ENCODE measurements at places on chromosomes 4 and X. TPM values are rescaled to one million over a fixed set of nuclear protein-coding genes. Genes with fewer than 3 reads are reported as not detected.
A peak's percentile ranks its signal among the peaks of the same experiment; 100 is the strongest.

The UBE2D3 gene
- total RNA-seq: 276 TPM

DNA sequence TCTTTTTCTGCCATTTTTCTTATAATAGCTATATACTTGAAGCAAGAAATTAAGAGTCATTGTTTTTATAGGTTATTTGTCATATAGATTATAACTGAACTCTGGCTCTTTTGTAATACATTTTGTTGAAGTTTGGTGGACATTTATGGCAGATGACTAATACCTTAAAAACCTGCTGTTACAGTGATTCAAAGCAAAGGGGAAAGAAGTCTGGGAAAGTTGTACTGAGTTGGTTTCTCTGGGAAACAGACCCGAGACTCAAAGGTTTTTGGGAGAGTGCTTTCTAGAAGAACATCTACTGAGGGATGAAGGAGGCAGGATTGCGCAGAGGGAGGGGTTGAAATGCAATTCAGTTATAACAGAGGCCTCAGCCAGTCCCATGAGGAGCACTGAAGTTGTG is 35.9 kb downstream of the NAP1L5 start:
- H3K4me3 ChIP-seq: no peak overlapping the region
- no peaks in the 10 kb centered on the region for H3K27me3 ChIP-seq
- no peaks in the 10 kb centered on the region for H3K36me3 ChIP-seq
- H3K27ac ChIP-seq: no peak overlapping the region
- DNase-seq: no peak
- no peaks in the 10 kb centered on the region for H3K4me1 ChIP-seq

The FAT1 gene
- total RNA-seq: 30.0 TPM

The GC gene
- total RNA-seq: 1.3 TPM

GRCh38 chr4:137226221-137226620 is 306.1 kb downstream of the PCDH18 start:
- H3K27ac ChIP-seq: no peak overlapping the region
- no peaks in the 10 kb centered on the region for H3K36me3 ChIP-seq
- H3K27me3 ChIP-seq: no peaks in the 10 kb centered on the region
- no peaks in the 10 kb centered on the region for H3K4me1 ChIP-seq
- DNase-seq: no peak

The SRPX gene
- total RNA-seq: 0.45 TPM

The FGFBP1 gene
- not detected for total RNA-seq

The ATP8A1 gene
- 0.38 TPM for total RNA-seq

DNA sequence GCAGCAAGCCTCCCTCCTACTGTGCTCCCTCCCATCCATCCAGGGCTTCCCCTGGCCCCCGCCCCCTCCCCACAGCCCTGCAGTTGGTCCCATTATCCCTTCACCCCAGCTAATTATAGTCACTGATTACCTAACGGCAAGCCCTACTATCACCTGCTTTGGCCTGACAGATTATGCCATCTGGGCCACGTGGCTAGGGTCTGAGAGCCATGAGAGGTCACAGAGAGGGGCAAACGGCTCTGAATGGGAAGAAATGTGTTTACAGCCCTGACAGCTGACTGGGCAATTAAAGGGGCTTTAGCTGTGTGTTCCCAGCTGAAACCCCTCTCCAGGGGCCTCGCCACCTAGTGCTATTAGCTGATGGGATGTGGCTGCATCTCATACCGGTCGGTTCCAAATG is 134.4 kb upstream of the CPEB2 start:
- H3K4me3 ChIP-seq: no peak overlapping the region
- no peaks in the 10 kb centered on the region for H3K27me3 ChIP-seq
- no peak for DNase-seq
- H3K4me1 ChIP-seq: peaks cover 3% of the 10 kb centered on the region

The HGFAC gene
- 0.09 TPM for total RNA-seq

- peak; percentile 12 for DNase-seq
- no peak overlapping the region for H3K4me3 ChIP-seq
- no peaks in the 10 kb centered on the region for H3K36me3 ChIP-seq
- no peaks in the 10 kb centered on the region for H3K4me1 ChIP-seq
These were observed 250.7 kb downstream of the NAP1L3 start for GRCh38 chrX:93422693-93423092.

- H3K27ac ChIP-seq: no peak overlapping the region
- H3K27me3 ChIP-seq: peaks cover 9% of the 10 kb centered on the region
- H3K4me3 ChIP-seq: no peak overlapping the region
- no peaks in the 10 kb centered on the region for H3K36me3 ChIP-seq
These were observed 25.8 kb upstream of the USP46 start for GRCh38 chr4:52684896-52685295.

DNA sequence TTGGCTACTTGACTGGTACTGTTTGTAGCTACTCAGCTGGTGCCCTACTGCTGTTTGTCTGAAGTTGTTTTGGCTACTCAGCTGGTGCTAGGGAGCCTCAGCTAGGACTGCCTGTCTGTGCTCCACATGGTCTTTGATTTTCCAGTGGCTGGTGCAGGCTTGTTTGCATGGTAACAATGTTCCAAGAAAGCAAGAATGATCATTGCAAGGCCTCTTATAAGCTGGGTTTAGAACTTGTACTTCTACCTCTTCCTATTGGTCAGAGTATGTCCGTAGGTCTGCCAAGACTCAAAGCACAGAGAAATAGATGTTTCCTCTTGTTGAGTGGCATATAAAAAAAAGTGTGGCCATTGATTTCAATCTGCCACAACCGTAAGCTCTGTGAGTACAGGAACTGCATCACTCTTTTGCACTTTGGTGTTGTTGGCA is 17.6 kb downstream of the NFKB1 start:
- H3K4me3 ChIP-seq: no peak overlapping the region
- no peaks in the 10 kb centered on the region for H3K27me3 ChIP-seq
- H3K4me1 ChIP-seq: no peaks in the 10 kb centered on the region
- no peaks in the 10 kb centered on the region for H3K36me3 ChIP-seq

The GLRA2 gene
- total RNA-seq: not detected

DNA sequence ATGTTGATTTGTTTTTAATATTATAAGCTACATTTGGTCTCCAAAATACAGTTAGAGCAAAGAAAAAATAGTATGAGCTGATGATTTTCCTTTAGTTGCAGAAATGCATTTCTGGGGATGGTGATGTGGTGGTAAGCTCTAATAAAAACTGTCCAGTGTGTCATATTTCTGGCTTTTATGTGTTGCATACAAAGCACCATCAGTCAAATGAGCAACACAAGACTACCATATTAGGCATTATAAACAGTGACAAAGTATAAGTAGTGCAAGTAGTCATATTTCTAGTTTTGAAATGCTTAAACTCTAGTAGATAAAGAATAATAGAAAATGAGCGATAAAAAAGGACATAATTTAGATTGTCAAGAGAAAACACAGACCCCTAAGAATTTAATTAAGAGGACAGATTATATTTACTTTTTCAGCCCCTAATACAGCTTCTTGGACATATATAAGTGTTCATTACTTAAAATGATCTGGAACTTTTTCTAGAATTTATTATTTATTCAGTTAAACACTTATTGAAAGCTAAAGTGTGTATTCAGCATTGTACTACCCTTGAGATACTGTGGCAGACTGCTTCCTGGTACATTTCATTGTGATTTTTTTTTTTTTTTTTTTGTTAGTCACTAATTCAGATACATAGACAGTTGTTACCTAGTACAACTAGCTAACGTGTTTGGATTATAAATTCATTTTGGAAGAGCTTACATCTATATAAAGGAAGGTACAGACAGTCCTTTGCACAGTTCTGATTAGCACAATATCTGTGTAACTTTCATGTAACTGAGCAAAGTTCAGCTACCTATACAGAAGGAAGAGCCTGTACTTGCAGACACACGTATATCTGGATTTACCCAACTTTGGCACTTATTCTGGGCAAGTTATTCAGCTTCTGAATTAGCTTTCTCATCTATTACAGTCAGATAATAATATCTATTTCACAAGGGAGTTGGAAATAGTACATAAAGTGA is 22.3 kb downstream of the RAP1GDS1 start:
- H3K4me1 ChIP-seq: no peaks in the 10 kb centered on the region
- no peak for DNase-seq
- H3K36me3 ChIP-seq: no peaks in the 10 kb centered on the region
- H3K27ac ChIP-seq: no peak overlapping the region
- H3K4me3 ChIP-seq: no peak overlapping the region
- no peaks in the 10 kb centered on the region for H3K27me3 ChIP-seq

GRCh38 chr4:54498661-54499111 is 159.1 kb upstream of the KIT start:
- H3K36me3 ChIP-seq: no peaks in the 10 kb centered on the region
- H3K27ac ChIP-seq: no peak overlapping the region
- no peaks in the 10 kb centered on the region for H3K27me3 ChIP-seq
- H3K4me3 ChIP-seq: no peak overlapping the region

DNA sequence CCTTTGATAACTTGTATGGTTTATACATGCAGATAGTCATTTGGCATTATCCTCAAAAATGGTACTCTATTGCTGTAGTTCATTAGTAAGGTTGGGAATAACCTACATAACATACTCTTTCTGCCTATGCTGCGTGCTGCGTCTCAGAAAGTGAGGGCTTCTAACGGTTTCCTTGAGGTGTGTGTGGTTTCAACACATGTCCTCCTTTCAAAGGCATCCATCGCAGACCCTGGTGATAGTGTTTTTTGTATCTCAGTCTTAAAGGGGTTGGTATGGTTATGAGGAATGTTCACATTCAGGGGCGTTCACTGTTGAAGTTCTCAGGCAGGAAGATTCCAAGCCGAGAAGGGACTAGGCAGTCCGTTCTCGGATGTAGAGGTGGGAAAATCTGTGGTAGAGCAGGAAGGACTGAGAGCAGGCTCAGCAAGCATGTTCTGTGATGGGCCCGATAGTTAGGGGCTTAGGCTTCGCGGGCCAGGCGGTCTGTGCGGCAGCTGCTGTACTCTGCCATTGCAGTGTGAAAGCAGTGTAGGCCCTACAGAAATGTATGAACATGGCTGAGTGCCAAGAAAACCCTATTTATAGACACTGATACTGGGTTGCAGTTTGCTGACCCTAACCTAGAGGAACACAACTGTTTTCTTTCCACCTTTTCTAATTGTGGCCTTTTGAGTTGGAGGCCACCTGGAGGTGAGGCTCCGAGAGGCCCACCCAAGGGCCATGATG is 123.2 kb downstream of the GPR143 start:
- H3K27me3 ChIP-seq: no peaks in the 10 kb centered on the region
- H3K4me3 ChIP-seq: no peak overlapping the region

DNA sequence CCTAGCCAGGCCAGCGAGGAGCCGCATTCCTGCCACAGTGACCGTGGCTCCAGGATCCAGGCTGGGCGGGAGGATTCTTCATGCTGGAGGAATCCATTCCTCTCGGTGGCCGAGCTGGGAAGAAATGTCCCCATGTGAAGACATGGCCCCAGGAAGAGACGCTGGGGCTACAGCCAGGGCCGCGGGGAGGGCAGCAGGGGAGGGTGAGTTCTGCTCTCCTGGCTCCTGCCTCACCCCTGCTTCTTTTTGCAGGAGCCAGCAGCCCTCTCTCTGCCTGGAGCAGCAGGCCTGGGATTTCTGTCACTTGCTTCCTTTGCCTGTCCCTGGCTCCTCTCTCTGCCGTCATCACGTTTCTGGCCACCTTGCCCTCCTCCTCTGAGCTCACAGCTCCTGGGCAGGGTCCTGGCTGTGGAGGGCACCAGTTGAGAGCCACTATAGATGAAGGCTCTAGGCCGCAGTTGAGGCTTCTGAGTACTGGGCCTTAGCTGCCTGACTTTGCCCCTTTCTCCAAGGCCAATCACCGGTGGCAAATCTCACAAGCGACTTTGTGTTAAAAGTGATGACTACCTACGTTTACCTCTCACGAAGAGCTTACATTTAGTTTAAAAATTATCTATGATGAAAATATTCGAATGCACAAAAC is 48.3 kb downstream of the ENPP6 start:
- no peaks in the 10 kb centered on the region for H3K4me1 ChIP-seq
- H3K4me3 ChIP-seq: no peak overlapping the region
- peaks cover 65% of the 10 kb centered on the region for H3K27me3 ChIP-seq
- DNase-seq: no peak
- H3K27ac ChIP-seq: no peak overlapping the region

The RPGR gene
- 3.9 TPM for total RNA-seq

GRCh38 chr4:110184140-110184790 is 14.2 kb downstream of the ELOVL6 start:
- no peaks in the 10 kb centered on the region for H3K27me3 ChIP-seq
- H3K4me3 ChIP-seq: no peak overlapping the region

DNA sequence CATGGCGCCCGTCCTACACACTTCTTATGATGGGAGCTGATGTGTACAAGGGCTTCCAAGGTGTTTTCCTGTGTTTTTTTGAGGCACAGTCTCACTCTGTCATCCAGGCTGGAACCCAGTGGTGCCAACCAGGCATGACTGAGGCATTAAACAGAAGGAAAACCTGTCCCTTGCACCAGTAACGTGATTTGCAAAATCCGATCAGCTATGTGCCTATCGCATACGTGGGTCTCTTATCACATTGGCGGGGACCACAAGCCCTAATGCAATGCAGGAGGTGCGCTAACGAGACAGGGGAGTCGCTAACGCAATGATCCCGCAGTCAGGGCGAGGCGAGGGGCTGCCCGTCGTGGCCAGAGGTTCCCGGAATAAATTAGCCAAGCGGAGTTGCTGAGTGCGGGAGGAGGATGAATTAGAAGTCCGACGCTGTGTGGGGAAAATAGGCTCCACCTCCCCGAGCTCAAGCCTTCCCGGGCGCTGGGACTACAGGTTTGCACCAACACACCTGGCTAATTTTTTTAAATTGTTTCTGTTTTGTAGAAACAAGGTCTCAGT is 162.7 kb downstream of the SHOX start:
- no peak overlapping the region for H3K4me3 ChIP-seq
- no peaks in the 10 kb centered on the region for H3K4me1 ChIP-seq
- no peak overlapping the region for H3K27ac ChIP-seq
- H3K27me3 ChIP-seq: no peaks in the 10 kb centered on the region
- DNase-seq: no peak

The DMD gene
- 11.8 TPM for total RNA-seq

- no peak for DNase-seq
- no peak overlapping the region for H3K4me3 ChIP-seq
- H3K27me3 ChIP-seq: no peaks in the 10 kb centered on the region
These were observed 4.1 kb downstream of the SH3BP2 start for GRCh38 chr4:2796849-2797544.

DNA sequence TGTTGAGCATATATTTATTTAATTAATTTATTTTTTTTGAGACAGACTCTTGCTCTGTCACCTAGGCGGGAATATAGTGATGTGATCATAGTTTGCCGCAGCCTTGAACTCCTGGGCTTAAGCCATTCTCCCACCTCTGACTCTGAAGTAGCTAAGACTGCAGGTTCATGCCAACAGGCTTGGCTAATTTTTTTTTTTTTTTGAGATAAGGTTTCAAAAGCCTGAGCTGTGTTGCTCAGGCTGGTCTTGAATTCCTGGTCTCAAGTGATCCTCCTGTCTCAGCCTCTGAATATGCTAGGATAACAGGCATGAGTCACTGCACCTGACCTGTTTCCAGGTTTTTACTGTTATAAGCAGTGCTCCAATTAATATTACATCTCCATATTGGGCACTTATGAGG is 4.8 kb downstream of the ADD1 start:
- H3K4me3 ChIP-seq: no peak overlapping the region
- peaks cover 33% of the 10 kb centered on the region for H3K4me1 ChIP-seq
- no peak overlapping the region for H3K27ac ChIP-seq
- H3K27me3 ChIP-seq: no peaks in the 10 kb centered on the region
- DNase-seq: no peak

DNA sequence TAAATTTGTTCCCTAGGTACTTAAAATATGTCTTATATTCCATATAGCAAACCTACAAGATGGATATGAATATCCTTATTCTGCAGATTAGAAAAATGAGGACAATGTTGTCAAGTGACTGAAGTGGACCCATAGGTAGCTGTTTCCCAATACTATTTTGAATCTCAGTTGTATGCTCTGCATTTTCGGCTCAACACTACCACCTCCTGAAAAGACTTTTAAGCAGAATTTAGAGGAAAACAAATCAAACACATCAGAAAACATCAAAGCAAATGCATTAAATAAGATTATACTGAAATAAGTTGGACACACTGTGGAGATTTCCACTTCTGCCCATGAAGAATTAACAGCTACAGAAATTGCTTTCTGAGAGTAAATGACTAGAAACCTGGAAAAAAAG is 488.7 kb downstream of the TRIML1 start:
- no peak for DNase-seq
- no peak overlapping the region for H3K27ac ChIP-seq
- H3K36me3 ChIP-seq: no peaks in the 10 kb centered on the region
- H3K4me3 ChIP-seq: no peak overlapping the region

All from K562 (cell line).